ENCODE measurements at places on chromosomes 12 and 14.

DNA sequence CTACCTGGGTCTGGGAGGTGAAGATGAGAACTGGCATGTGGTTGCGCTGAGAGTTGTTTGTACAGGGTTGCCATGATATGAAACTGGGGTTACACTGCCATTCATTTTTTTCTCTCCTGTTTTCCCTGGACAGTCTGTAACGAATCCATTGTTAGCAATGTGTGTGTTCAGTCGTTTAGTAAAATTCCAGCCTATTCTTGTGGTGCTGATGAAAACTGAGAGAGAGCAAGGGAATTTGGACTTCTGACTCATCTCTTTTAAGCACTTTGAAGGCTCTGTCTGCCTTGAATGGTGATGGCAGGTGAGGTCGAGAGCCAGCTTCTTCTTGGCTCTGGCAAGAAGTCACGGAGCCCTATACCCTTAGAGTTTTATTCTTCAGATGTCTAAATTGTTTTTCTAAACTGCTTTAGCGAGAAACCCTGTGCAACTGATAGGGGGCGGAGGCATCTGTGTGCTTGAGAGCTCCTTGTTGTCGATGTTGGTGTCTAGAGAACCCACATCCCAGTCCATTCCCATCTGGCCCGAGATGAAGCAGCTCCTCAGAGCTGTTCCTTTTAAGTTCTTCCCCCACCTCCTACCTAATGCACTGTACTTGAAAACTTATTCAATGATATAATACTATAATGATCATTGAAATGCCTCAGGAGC lies 204.4 kb downstream of the TMX1 start:
- no peak for DNase-seq

DNA sequence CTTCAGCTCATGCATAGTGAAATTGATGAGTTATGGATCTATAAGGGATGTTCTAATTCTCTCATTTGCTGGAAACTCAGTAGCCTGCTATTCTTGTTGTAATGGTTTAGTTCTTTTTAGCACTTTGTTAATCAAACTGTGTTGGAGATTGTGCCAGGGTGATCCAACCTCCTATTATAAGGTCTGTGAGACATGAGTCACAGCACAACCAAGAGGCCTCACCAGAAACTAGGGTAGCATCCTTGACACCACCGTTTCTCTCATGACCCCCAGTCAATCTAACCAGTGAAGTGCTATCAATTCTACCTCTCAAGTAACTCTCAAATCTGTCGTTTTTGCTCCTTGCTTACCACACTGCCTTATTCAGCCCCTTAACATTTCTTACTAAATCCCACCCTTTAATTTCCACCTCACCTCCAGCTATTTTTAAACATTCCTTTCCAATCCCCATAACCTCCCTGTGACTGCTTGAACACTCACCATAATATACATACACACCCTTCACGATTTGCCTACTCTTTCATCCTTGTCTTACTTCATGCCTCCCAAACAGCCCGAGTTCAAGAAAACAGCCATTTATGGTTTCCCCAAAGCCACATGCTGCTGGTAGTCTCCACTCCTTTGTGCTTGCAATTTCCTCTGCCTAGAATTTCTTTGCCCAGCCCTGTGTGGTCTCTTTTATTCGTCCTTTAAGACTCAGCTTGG lies 53.9 kb upstream of the NUDT4 start:
- no peak for DNase-seq

GRCh38 chr12:78951803-78952551 lies 87.4 kb downstream of the SYT1 start:
- DNase-seq, result no peak

GRCh38 chr12:82870771-82871377 lies 184.2 kb downstream of the TMTC2 start:
- DNase-seq, result no peak

GRCh38 chr12:57048423-57049118 lies 1.4 kb downstream of the MYO1A start:
- DNase-seq, result no peak

Measured in 8988T (cell line).